Femur (tissue), 1 donor: ENCODE measurements at places on chromosomes 5 and 9.

GRCh38 chr5:73673161-73673591 lies 47.2 kb downstream of the ARHGEF28 start:
- no peak for DNase-seq

- no peak for DNase-seq
Observed at GRCh38 chr9:4148751-4149150, 151.1 kb downstream of the GLIS3 start.

DNA sequence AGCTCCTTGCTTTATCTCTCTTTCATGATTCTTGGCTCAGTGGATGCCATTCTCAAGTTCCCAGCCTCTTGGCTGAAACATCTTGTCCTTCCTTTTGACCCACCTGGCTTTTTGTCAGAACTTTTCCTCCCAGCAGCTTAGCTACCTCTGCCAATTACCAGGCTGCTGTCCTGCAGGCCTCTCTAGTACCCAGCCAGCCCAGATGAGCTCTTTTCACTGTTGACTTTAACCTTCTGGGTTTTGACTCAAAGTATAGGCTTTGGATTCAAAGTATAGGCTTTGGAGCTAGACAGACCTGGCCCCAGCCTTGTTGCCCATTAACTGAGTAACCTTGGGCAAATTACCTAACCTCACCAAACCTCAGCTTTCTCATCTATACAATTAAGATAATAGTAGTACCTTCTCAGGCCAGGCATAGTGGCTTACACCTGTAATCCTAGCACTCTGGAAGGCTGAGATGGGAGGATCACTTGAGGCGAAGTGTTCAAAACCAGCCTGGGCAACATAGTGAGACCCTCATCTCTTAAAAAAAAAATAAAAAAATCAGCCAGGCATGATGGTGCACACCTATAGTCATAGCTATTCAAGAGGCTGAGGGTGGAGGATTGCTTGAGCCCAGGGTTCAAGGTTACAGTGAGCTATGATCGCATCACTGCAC lies 6.6 kb upstream of the TMEFF1 start:
- DNase-seq = no peak

- no peak for DNase-seq
Observed at GRCh38 chr5:2101685-2102084, 219.0 kb upstream of the IRX4 start.

DNA sequence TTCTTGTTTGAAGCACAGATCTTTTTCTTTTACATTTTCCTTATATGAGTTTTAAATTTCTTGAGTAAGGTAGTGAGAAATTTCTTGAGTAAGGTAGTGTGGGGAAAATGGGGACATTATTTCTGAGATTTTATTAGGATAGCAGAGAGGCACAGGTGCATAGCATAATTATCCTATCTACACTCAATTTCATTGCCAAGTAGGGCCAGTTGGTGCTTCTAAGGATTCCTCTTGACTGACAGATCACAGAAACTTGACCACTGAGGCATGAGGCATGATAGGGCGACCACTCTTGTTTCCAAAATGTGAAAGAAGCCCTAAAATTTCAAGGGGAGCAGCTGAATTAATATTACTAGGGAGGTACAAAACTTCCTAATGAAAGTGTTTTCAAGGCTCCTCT lies 31.4 kb upstream of the TMC1 start:
- no peak for DNase-seq

DNA sequence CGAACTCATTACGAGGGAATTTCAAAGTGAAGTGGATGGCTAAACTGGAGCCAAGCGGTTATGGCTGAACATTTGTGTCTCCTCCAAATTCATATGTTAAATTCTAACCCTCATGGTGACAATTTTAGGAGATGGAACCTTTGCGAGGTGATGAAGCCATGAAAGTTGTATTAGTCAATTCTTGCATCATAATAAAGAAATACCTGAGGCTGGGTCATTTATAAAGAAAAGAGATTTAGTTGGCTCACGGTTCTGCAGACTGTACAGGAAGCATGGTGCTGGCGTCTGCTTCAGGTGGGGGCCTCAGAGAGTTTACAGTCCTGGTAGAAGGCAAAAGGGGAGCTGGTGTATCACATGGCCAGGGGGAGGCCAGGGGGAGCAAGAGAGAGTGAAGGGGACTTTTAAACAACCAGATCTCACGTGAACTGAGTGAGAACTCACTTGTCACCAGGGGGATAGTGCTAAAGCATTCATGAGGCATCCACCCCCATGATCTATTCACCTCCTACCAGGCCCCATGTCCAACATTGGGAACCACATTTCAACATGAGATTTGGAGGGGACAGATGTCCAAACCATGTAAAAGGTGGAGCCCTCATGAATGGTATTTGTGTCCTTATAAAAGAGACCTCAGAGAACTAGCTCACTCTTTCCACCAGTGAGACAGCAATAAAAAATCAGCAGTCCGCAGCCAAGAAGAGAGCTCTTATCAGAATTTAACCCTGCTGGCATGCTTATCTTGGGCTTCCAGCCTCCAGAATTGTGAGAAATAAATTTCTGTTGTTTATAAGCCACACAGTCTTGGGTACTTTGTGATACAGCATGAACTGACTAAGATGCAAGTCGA lies 143.4 kb downstream of the MTRR start:
- DNase-seq = no peak

- DNase-seq = no peak
Observed at GRCh38 chr5:19555876-19556275, 432.1 kb downstream of the CDH18 start.

- no peak for DNase-seq
Observed at GRCh38 chr5:138096363-138096762, 12.5 kb downstream of the WNT8A start.

DNA sequence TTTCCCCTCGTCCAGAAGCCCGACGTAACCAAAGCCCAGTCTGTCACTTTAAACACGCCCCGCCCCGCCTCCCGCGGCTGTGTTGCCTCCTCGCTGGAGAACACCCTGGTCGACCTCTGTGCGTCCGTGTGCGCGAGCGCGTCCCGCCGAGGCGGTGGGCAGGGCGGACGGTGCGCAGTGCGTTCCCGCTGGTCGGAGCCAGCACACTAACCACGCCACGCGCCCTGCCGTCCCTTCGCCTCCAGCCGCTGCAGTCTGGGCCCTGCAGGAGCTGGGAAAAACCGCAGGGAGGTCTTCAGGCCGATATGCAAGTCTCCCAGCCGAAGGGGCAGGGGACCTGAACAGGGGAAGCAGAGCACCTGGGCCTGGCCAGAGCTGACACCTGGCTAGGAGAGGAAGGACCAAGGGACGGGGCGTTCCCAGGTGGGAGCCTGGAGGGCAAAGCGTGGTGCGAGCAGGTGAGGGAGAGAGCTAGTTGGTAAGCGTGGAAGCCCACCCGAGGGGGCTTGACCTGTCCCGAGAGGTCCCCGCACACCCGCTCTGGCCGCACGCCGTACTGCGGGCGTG lies 1.3 kb upstream of the PHPT1 start:
- DNase-seq = peak; percentile 90
